ENCODE measurements at places on chromosomes 1 and 21. TPM values are rescaled to one million over a fixed set of nuclear protein-coding genes. Genes with fewer than 3 reads are reported as not detected.

DNA sequence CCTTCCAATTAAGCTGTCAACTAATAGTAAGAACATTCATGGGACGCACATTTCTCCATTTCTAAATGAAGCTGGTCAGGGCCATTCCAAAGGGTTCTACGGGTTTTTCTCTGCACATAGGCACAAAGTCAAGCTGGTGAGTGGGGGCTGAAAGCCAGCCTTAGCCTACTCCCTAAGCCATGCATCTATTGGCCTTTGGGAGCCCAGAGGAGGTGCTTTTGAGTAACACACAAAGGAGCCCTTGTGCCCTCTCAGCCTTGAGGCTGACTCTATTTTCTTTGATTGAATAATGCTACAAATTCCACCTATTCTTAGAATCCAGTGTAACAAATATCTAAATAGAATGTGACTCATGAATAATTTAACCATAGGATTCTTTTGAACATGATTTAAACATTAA lies 73.6 kb downstream of the RGS13 start:
- no peak for DNase-seq

DNA sequence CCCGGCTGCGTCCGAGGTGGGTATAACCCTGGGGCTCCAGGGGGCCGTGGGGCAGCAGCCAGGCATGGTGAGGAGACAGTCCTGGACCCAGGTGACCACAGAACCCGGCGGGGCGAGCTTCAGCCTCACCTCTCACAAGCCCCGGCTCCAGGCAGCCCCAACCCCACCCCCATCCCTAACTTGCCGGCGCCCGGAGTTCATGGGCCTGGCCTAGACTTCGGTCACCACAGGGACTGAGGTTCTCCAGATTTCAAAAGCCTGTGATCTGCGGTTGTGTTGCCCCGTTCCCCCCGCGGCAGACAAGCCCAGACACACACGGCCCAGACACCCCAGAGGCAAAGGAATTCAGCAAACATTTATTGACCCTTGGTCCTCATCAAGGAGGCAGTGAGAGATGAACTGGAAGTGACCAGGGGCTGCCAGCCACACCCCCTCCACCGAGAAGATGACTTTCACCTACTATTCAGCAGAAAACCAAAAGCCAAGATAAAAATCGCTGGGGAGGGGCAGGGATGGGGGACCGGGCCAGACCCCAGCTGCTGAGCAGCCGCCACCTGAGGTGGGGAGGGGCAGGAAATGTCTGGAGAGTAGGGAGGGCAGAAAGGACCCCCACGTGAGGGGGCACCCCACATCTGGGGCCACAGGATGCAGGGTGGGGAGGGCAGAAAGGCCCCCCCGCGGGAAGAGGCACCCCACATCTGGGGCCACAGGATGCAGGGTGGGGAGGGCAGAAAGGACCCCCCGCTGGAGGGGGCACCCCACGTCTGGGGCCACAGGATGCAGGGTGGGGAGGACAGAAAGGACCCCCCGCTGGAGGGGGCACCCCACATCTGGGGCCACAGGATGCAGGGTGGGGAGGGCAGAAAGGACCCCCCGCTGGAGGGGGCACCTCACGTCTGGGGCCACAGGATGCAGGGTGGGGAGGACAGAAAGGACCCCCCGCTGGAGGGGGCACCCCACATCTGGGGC lies 3.9 kb downstream of the HES4 start:
- DNase-seq = no peak

DNA sequence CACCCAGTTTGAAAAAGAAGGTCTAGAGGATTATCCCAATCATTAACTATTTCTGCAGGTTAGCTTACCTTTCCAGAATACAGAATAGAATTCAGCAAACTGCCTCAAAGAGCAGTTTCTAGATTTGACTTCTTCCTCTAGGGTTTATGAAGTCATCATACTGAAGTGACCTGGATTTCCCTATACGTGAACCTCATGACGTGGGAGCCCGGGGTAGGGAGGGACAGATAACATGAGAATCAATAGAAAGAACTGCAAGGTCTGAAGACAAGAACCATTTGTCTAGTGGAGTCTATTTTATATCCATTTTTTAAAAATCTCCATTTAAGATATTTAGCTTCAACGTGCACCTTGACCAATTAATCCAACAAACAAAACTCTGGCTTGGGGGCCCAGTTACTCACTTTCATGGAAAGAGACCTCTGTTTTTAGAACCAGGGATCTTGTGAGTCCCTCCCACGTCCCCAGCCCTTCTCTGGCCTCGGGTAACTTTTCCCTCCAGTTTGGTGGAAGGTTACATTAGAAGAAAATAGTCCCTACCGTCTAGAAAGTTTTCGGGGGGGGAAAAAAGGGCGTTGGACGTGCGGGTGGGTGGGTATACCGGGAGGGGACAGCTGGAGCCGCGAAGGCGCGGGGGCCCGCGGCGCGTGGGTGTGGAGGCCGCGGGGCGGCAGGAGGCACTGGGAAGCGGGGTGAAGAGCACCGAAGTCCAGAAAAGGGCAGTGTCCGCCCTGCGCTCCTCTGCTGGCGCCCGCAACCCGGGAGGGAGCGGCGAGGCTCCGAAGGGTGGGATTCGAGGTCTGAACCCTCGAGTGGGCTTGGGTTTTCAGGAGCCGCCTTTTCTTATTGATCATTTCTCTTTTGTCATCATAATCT lies 13.8 kb upstream of the POGZ start:
- peak; percentile 66 for DNase-seq

DNA sequence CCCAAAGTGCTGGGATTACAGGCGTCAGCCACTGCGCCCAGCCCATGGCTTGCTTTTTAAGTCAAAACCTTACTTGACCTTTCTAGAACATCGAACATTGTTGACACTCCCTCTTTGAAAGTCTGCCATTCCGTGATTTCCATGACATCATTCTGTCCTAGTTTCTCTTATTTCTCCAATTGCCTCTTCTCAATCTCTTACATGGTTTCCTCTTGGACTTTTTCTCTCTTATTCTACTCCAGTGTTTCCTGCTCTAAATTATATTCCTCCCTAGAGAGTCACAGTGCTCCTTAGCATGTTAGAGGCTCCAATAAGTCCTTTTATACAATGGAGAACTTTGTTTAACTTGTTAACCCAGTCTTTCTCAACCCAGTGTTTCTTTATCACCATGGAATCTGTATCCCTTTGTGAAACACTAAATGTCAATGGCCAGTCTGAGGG lies 25.5 kb downstream of the JAM2 start:
- DNase-seq = no peak

The LIN9 gene
- polyA plus RNA-seq = 11.7 TPM

The SPATA1 gene
- polyA plus RNA-seq = not detected

Data from heart left ventricle (tissue), 16 donors.